ENCODE measurements at places on chromosomes 13 and 19.
A peak's percentile ranks its signal among the peaks of the same experiment; 100 is the strongest.

- no peak for DNase-seq
Measured at GRCh38 chr13:51583469-51583874, 790 bp upstream of the WDFY2 start.

DNA sequence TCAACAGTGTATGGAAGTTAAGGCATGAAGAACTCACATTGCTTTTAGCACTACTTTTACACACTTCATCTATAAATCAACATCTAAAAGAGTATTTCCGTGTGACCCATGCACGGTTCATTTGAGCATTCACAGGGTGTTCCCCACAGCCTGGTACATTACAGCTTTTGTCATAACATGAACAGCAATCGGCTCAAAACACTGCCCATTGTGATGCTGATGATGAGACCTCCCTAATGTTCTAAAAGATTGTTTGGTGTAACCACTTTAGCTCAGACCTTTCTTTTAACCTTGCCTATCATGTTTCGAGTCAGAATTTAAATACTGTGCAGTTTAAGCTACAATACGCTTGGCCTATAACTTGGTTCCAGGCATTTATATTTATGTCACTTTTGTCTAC, 4.1 kb upstream of the KLF5 start:
- DNase-seq = no peak

DNA sequence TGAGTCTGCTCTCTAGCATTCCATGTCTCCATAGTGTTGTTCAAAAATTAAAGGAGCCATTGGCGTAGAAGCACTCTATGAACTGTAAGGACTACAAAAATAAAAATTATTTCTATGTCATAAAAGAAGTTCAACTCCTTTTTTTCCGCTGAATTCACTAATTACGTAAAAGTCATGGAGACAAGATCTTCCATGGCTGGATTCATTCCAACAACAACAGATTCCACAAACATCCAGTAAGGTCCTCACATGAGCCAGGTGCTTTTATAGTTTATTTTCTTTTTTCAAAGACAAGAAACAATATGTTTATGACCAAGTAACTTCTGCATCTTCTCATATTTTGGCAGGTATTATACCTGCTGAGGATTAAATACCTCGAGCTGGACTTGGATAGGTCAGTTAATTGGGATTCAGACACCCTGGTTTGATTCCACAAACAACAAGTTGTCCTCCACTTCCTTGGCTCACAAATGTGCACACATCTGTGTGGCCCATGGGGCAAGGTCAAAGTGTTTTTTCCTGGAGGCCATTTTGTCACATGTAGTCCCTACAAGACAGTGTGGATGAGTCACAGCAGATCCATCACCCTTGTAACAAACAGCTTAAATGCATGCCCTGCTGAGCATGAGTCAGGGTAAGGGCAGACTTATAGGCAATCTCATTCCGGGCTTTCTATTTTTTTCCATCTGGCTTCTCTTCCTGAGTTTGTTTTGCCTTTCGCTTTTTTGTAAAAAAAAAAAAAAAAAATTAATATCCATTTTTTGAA, 475.6 kb downstream of the COG6 start:
- DNase-seq = no peak

DNA sequence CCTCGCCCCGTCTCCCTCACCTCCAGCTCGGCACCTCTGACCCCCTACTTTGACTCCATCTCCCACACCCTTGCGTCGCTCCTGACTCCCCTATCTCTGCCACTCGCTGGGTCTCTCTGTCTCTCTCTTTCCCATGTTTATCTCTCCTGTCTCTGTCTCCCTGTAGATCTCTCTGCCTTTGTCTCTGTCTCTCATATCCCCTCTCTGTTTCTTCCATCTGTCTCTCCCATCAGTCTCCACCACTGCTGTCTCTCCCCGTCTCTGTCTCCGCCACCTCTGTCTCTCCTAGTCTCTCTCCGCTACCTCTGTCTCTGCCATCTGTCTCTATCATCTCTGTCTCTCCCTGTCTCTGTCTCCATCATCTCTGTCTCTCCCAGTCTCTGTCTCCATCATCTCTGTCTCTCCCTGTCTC, 12.4 kb upstream of the BBC3 start:
- no peak for DNase-seq

DNA sequence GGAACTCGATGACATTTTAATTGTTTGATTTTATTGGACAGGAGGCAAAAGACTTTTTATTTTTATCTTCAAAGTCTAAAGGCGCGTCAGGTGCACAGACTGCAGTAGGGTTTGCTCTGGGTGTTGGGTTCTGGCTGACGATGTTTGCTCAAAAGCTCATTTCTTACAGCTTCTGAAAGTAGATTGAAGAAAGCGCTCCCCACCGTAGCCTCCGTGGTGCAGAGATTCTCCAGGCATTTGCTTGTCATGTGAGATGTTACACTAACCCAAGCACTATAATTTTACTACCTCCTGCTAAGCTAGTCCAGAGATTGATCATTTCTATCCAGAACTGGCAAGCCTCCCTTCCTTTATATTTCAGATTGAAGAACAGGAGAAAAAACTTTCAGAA, 14.5 kb upstream of the ATP11A start:
- peak; percentile 41 for DNase-seq

DNA sequence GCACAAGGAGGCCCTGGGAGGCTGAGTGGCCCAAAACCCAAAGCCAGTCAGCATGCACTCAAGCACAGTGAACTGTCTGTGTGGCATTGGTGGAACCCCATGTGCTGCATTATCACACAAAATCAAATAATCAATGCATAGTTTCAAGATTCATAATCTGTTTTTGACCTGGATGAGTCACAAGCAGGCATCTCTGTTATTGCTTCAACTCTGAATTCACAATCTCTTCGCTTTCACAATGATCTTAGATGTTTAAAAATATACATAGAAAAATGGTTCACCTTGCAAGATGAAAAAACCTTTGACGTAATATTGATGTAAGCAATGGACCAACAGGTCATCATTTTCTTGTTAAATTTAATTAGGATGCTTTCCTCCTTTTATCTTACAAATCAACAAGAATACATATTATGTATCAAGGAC, 455.4 kb downstream of the IRS2 start:
- DNase-seq = no peak

DNA sequence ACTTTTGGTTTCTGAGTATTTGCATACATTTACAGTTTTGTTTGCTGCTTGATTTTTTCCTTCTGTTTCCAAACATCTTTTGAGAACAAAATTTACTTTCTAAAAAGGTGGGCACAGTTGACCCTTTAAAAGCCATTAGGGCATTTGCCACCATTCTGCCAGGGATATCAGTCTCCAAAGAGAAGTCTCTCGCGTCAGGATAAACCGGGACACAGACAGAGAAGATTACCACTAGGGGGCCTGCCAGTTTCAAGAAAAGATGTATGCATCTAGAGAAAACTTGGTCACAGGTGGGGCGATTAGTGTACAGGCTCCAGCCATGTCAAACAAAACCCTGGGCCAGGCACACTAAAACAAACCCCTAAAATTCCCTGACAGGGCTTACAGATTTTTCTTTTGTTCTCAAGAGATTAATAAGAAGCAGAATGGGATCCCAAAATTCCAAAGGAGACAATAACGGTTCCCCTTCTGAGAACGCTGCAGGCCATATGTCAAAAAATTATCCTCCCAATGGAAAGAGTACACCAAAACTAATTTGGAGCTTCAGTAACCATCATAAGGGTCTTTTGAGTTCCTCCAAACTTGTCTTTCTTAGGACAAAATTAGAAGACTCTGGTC, 10.7 kb upstream of the PABPC3 start:
- DNase-seq = no peak

GRCh38 chr13:29969286-29969685, 118.9 kb upstream of the UBL3 start:
- DNase-seq = no peak

DNA sequence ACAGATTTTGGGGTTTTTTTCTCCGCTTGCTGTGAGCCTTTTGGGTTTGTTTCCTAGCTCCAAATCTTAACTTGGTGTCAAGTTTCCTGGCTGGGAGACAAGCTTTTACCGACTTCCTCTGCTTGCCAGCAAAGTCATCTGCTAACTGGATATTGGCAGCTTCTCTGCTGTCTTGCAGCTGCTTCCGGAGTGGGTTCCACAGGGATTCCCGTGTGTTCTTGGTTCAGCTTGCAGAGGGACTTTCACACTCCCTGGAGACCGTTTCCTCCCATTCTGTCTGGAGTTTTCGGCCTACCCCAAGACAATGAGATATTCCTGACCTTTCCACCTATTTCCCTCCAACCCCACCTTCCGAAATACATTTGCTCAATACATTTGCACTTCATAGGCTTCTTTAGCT, 2.2 kb upstream of the COLGALT1 start:
- no peak for DNase-seq

DNA sequence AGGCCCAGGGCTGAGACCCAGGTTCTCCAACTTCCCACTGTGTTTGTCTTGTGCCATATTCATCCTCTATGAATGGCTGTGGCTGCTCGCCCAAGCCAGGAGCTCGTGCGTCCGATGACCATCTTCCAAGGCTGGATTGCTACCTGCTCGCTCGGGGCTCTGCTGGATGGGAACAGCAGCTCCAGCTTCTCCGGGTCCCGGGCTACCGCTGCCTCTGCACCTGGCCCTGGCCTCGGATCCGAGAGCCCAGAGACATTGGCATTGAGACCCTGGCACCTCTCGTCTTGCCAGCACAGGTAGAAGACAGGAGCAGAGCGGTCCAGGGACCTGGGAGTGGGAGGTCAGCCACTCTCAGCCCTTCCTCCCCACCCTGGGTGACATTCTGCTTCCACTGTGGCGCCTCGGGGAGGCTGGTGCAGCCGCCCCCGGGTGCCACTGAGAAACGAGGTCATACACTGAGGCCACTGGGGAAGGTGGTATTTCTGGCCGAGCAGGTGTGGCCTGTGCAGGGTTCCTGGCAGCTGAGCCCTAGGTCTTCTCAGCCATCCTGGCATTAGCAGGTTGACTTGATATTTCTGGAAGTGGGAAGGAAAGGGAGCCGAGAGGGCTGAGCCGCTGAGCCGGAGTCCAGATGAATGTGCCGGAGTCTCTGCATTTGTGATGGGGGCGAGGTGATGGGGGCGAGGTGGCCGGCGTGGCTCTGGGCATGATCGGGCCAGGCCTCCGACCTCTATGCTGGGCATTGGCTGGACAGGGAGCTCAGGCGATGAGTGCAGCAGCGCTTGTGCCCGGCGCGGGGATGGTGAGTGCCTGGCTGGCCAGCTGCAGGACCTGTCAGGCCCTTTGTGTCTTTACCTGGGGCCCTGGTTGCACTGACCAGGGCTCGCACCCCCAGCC, 18.6 kb downstream of the NDUFB7 start:
- no peak for DNase-seq

DNA sequence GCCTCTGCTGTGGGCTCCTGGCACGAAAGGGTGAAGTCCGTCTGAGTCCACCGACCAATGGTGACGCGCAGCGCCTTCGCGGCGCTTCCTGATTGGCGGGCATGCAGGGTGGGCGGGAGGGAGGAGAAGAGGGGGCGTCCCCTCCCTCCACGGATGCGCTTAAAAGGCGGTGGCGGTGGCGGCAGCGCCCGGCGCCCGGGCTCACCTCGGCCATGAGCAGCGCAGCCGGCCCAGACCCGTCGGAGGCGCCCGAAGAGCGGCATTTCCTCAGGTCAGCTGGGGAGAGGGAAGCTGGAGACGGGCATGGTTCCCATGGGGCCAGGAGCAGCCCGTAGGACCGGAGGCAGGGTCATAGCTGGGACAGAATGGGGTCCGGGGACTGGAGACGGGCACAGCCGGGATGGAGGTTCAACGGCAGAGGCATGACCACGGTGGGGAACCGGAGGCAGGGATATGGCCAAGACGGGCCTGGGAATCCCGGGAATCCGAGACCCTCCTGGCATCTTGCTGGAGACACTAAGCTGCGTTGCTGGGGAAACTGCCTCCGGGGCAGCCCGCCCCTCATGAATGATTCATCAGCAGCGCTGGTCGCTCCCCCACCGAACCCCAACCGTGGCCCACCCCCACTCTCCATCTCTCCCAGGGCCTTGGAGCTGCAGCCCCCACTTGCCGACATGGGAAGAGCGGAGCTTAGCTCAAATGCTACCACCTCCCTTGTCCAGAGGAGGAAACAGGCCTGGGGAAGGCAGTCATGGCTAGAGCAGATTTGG, at the start of gene YJEFN3:
Gene YJEFN3 (plus strand): TSS at position 191 of the 770 bp plus-strand sequence. CDS start 22 bp downstream, at position 213.
- DNase-seq = no peak
